ENCODE measurements at places on chromosomes 1 and 21.

DNA sequence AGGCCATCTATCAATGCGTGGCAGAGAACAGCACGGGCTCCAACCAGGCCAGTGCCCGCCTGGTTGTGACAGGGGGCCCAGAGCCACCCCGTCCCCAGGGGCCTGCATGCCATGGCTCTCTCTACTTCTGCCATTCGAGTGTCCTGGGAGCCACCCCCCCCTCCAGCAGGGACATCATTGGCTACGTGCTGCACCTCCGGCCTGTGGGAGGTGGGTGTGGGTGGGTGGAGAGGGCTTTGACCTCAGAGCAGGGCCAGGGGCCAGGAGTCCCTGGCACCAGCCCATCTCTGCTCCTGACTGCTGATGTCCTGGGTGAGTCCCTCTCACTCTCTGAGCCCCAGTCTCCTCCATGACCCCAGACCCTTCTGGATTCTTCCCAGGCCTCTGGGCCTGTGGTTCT, 25.3 kb downstream of the SLC27A3 start:
- DNase-seq = no peak

DNA sequence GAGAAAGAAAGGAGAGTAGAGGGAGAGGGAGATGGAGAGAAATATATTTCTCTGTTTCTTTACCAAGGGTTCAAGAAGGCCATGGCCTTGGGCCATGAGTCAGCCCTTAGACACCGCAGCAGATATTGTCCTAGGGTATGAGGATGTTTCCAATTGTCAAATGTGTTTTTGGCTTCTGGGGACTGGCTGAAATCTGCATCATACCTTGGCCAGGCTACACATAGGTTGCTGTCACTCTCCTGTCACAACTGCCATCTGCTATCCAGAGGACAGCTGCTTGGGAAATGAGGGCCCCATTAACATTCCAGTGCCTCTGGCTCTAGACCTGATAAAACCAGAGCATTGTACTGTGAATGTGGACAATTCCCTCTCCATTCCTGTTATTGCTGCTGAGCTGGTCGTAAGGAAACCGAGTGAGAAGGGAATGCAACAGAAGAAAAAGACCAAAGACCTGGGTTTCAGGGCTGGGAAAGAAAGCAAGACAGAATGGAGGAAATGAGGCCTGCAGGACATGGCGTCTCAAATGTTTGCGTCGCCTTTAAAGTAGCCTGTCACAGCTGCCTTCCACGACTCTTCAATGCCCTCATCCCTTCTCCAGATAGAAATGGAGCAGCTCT, 8.8 kb upstream of the PIGC start:
- no peak for DNase-seq

- no peak for DNase-seq
Observed at GRCh38 chr1:52862666-52863458, 20.3 kb downstream of the ZYG11A start.

DNA sequence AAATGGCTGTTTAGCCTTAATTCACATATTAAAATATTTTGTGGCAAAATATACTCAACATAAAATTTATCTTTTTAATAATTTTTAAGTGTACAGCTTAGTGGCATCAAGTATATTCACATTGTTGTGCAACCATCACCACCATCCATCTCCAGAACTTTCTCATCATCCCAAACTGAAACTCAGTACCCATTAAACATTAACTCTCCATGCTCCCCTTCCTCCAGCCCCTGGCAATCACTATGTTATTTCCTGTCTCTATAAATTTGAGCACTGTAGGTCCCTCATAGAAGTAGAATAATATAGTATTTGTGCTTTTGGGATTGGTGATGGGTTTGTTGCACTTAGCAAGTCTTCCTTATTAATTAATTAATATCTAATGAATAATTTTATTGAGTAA, 29.4 kb downstream of the CCN1 start:
- DNase-seq = no peak

DNA sequence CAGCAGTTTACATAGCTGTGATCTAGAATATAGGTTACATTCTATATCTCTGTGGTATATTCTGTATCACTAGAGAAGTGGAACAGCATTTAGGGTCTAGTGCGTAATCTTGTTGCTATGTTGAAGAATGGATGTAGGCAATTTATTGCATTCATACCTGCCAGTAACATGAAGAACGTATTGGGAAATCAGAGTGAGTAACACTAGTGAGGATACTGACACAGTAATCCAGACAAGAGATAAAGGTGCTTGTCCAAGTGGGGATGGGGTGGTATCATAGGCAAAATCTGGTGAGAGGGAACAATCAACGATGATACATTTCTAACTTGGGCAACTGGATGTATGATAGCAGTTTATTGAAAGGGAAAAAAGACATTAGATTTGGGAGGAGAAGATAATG, 9.8 kb downstream of the PPP2R5A start:
- no peak for DNase-seq

All from NCI-H187 treated with DMSO at 0.1 percent for 48 hours (cell line).